ENCODE measurements at places on chromosomes 3 and 15. TPM values are rescaled to one million over a fixed set of nuclear protein-coding genes. Genes with fewer than 3 reads are reported as not detected.

Gene PCYT1A
- 48.6 TPM for total RNA-seq

Gene CRELD1
- total RNA-seq = 16.1 TPM

Gene BHLHE40
- total RNA-seq = 188 TPM

Gene THAP10
- total RNA-seq = 0.19 TPM

Gene SLC28A1
- not detected for total RNA-seq

Gene TRIM42
- total RNA-seq = not detected

Gene RHOA
- 497 TPM for total RNA-seq

Gene TAGLN3
- total RNA-seq = 0.85 TPM

Gene RLBP1
- not detected for total RNA-seq

Gene PTX3
- total RNA-seq = not detected

- no peak for DNase-seq
Measured at GRCh38 chr15:56927816-56928215, 9.4 kb downstream of the TCF12 start.

GRCh38 chr15:86317384-86317740, 237.7 kb downstream of the AGBL1 start:
- no peak for DNase-seq

DNA sequence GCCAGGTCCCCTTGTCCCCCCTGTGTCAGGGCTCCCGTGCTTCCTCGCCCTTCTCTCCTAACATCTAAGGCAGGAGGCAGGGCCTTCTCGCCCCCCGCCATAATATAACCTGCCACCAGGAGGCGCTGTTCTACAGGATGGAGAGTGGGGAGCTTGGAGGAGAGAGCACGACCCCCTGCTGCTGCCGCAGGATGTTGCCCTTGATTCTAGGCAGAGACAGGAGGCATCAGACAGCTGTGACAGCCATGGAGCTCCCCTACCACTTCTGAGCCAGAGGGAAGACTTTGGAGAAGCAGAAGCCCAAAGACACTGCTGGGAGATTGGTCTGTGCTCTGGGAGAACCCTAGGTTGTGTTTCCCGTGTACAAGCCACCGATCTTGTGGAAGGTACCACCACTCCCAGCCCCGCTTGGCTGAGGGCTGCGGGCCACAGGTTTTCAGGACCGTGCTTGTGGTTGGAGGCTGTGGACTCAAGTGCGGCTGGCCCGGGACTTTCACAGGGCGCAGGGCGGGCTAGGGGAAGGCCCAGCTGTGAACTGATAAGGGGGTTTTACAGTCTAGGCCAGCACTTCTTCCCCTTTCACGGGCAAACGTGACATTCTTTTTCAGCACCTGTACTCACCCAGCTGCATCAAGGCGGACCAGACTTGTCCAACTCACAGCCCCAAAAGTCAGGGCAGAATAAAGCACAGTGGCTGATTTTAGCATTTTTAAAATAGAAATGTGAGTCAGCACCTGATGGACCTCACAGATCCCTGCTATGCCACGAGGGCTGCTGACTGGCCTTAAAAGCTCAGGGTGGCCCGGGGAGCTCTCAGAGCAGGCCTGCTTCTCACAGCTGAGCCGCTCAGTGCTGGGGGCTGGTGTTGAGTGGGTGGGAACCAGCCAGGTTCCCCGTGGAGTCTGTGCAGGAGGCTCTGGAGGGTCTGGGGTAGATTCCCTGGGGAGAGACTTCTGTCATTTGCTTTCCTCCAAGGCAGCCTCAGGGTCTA, 2.6 kb upstream of the TIGIT start:
- peak; percentile 96 for DNase-seq

- no peak for DNase-seq
Measured at GRCh38 chr15:41727143-41727542, 47.1 kb upstream of the MAPKBP1 start.

DNA sequence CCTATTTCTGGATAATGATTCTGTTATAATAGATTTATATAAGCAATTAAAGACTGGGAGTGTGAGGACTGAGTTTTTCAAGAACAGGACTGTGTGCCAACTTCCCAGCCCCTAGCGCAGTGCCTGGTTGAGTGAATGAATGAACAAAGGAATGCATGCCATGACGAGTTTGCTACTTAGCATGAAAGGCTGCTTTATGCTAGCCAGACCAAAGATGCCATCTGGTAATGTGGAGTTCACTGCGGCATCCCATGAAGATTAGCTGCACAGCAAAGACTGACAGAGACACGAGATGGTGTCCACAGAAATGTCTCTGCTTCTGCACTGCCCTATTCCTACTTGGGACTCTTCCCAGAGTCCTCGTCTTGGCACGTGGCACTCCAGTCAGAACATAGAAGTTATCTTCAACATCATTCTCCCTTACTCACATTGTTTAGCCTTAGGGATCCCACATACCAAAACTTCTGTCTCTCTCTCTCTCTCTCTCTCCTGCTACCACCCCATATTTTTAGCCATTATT, 283.9 kb upstream of the CTNNB1 start:
- no peak for DNase-seq

DNA sequence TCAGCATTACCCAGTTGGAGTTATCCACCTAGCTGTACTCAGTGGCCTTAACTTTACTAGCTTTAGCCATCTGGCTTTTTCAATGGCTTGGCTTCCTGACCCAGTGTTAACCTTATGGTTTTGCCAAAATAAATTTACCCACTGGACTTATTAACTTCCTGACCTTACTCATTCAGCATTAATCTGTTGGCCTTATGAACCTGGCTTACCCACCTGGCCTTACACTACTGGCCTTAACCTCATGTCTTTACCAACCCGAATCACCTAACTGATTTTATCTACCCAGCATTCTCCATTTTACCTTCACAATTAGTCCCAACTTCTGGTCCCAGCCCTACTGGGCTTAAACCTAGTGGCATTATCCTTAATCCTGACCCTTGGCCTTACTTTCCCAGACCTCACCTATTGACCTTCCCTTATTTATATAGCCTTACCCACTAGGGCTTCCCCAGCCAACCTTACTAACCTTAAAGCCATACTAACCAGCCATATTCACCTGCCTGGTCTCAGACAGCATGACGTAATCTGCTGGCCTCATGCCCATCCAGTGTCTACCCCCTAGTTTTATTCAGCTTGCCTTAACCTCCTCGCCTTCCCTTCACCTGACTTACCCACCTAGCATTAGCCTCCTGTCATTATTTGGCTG, 100.0 kb downstream of the IL12A start:
- no peak for DNase-seq

- no peak for DNase-seq
Measured at GRCh38 chr3:16547561-16548357, 34.3 kb upstream of the RFTN1 start.

DNA sequence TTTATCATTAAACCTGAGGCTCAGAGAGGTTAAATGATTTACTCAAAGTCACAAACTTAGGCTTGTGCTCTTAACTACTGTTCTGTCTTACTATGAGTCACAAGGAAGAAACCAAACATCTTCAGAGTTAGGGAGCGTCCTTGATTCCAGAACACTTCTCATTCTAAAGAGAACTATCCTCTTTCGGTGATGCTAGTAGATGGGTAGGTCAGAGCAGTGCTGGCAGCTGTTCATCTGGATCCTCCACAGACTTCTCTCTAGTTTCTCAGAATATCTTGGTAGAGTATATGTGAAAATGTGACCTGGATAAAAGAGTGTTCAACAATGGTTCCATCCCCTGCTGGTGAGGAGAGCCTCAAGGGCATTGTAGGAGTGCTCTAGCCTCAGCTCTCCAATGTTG, 3.3 kb downstream of the ARL6IP5 start:
- DNase-seq = no peak

DNA sequence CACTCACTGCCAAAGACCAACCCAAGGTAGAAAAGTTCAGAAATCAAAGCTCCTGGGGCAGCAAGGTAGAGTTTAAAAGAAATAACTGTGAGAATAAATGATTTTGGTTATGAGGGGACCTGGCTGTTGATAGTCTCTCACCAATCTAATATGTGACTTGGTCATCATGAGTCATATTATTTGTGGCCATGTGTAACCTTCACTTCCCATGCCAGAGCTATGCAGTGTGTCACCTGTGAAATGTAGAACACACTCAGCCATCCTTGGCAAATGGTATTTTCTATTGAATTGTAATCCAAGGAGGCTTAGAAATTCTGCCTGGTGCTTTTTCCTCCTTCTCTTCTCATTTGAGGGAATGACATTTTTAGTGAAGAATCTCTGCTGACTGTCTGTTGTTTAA, 184.2 kb upstream of the STAC start:
- no peak for DNase-seq

GRCh38 chr3:119778176-119778575, 3.7 kb upstream of the NR1I2 start:
- DNase-seq = no peak

- no peak for DNase-seq
Measured at GRCh38 chr3:69330891-69331400, 54.9 kb downstream of the FRMD4B start.

DNA sequence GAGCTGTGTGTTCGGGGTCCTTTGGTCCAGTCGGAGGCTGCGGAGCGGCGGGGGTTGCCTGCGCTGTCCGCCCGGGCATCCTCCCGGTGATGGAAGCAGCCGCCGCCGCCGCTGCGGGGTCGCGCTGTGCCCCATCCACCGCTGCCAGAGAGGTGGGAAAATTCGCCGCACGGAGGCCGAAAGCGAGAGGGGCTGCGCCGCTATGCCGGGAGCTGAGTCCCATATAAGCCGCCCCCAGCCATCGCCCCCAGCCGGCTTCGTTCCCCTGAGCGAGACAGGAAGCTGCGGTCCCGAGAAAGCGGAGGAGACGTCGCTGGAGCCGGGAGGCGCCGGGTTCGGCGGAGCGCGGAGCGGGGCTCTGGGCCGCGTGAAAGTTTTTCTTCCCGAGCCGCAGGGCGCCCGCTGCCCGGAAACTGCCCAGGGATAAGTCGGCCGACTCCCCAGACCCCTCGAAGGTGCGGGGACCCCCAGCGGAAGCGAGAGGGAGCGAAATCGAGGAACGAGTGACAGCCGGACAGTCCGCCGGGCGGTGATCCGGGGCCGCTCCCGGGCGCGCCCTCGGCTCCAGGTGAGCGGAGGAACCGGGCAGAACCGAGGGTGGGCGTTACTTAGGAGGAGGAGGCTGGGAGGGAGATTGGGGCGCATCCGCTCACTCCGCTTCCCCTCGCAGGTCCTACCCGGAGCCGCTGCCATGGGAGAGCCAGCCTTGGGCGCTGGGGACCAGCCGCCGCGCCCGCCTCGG, 574 bp downstream of the CHST2 start:
- DNase-seq = peak; percentile 47

DNA sequence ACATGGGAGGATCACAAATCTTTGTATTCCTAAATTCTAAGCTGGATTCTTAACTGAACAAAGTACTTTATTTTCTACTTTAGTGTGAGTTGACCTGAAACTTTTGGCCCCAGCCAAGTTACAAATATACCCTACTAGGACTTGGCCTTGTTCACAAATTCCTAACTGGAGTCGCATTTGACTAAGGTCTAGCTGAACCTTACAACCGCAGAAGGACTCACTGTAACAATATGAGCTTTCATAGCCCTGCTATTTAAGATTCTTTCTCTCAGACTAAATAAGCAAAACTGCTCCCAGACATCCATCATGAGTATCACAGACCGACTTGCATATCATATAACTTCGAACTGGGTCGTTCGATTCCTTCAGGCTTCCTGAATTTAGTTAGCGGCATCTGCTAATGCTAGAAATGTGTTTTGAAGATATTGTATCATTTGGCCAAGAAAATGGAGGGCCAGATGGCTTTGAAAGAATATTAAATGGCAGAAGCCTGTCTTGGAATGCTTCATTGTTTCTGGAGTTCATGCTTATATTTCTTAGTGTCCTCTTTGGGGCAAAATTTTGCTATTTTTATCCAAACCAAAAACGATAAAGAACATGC, 28.4 kb upstream of the ADAMTS9 start:
- DNase-seq = no peak

GRCh38 chr3:28949580-28949979, 331.3 kb upstream of the RBMS3 start:
- no peak for DNase-seq

GRCh38 chr15:75178171-75178937, 23.3 kb upstream of the C15orf39 start:
- no peak for DNase-seq

DNA sequence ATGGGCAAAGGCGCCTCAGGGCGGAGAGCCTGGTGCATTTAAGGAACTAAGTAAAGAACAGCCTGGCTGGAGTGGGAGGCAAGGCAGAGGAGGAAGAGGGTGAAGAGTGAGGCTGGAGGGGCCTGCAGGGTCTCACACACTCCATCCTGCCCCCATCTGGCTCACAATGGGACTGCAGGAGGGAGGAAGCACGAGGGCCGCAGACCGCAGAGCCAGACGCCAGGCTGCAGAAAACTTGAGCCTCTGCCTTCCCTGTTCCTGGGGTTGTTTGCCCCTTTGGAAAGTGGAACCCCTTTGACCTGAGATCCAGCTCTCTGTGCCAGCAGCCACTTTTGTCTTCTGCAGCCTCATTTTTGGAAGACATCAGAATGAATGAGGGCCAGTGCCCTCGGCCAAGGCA, 138.0 kb downstream of the SRGAP3 start:
- DNase-seq = no peak

DNA sequence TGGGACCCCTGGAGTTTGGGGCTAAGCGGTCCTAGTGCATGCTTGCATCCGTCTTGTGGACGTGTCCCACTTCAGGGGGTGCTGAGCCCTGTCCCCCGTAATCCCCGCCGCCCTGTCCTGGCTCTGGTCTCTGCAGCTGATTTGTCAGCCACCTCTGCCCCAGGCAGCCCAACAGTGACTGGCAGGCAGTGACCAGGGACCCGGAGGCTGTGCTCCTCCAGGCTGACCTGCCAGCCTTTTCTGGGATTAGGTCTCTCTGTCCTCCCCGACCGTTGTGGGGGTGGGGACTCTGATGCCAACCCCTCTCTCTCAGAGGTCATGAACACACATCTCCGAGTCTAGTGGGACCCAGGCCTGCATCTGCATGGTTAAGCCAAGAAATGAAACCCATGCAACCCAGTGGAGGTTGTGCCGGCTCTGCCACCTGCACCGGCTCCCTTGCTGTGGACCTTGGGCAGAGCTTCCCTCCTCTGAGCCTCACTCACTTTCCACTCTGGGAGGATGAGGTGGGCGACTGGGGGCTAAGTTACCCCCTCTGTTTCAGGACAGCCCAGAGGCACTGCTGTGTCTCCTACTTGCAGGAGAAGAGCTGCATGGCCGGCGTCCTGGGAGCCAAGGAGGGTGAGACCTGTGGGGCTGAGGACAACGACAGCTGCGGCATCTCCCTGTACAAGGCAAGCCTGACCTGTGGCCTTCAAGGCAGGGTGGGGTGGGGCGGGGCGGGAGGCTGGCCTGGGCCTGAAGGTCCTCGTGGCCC, 60.2 kb downstream of the FBLN2 start:
- DNase-seq = no peak

Measured in activated CD4-positive, alpha-beta memory T cell treated with anti-CD3 and anti-CD28 coated beads for 36 hours (primary cell).